ENCODE measurements at places on chromosomes 3 and 15.
A peak's percentile ranks its signal among the peaks of the same experiment; 100 is the strongest.

GRCh38 chr15:77081971-77082370 lies 11.1 kb upstream of the TSPAN3 start:
- no peak for DNase-seq

DNA sequence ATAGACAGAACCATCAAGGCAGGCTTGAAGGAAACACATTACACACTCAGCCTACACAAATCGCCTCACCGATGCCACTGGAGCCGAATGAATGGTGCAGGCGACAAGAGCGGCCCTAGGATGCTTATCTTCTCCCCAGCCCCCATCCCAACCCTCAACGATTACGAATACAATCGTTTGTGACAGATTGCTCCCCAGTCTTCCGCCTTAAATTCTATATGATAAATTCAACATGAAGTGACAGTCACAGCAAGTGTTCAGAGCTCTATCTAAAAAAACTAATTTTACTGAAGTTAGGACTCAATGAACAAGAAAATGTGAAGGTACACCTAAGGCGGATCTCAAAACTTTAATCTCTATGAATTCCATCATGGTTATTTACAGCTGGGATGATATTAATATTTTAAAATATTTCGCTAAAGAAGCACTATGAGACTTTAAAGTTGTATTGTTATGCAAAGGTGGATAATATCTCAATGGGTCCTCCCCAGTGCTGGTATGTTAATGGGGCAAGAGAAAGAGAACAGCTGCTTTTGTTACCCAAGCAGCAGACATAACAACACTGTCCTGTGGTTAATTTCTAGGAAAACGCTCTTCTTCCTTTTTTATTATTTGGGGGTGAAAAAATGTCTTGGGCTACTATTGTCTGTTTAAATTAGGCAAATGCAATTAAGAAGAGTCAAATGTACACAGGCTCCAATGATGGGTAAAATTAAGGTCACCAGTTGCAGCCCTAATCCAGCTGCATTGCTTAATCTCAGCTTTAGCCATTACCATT lies 147.6 kb upstream of the NR2F2 start:
- DNase-seq = no peak

- DNase-seq = no peak
Measured at GRCh38 chr3:85808755-85809154, 850.0 kb downstream of the CADM2 start.

- DNase-seq = peak; percentile 81
Measured at GRCh38 chr15:41558400-41559238, at the start of gene TYRO3. Gene TYRO3, plus strand, starts transcription at chr15:41559212. Its CDS starts 46 bp downstream, at chr15:41559258.

- no peak for DNase-seq
Measured at GRCh38 chr3:8851703-8852102, 82.3 kb upstream of the OXTR start.

- DNase-seq = no peak
Measured at GRCh38 chr3:114879059-114880031, 267.7 kb downstream of the ZBTB20 start.

- DNase-seq = peak; percentile 54
Measured at GRCh38 chr15:70361891-70362290, 264.2 kb upstream of the TLE3 start.
